ENCODE measurements at places on chromosomes 12 and 14.

GRCh38 chr12:68411371-68411770 lies 79.2 kb upstream of the MDM1 start:
- DNase-seq = no peak

GRCh38 chr14:104228221-104228620 lies 89.8 kb downstream of the KIF26A start:
- DNase-seq = no peak

- no peak for DNase-seq
These were observed 6.3 kb downstream of the AGAP2 start for GRCh38 chr12:57732270-57732669.

- DNase-seq = no peak
These were observed 221.1 kb upstream of the RGS6 start for GRCh38 chr14:71711125-71711524.

- no peak for DNase-seq
These were observed 1.9 kb downstream of the KLRF2 start for GRCh38 chr12:9883175-9883574.

DNA sequence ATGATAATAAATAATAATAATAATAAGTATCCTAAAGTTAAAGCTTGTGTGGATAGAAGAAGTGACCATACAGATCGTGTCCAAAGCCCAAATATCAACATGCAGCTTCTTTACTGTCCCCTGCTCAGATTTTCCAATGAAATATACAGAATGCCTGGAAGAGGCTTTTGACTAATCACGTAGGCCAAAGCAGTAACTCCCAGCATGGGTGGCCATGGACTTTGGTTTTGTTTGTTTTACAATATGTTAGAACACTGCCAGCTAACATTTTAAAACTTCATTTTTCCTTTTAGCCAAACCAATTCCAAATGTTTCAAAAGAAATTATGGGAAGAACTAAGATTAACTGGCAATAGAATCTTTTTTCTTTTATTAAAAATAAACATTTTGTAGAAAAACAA lies 400.0 kb upstream of the FLRT2 start:
- no peak for DNase-seq

GRCh38 chr12:96995861-96996260 lies 88.8 kb downstream of the NEDD1 start:
- DNase-seq = no peak

All from renal cortex interstitium (tissue), 15 donors.